ENCODE measurements at places on chromosomes 7 and 10.

DNA sequence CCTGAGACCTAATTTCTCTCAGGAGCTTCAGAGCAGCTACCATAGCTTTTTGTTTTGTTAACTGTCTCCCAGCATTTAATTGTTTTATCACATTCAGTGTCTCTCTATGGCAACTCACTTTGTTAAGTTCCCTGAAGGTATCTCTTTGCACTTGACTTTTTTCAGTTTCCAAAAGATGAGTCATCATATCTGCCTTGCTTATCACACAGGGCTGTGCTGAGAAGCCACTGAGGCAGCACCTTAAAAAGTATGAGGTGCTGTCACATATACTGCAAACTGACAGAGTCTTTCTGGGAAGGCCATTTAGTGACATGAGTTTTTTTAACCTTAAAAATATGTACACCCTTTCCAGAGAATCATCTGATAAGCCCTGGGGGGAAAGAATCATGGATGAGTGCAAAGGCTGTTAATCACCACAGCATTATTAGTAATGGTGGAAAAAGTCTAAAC, 56.8 kb downstream of the PPP1R3C start:
- no peak for DNase-seq

- DNase-seq = no peak
Measured at GRCh38 chr7:155692317-155692716, 47.9 kb downstream of the RBM33 start.

DNA sequence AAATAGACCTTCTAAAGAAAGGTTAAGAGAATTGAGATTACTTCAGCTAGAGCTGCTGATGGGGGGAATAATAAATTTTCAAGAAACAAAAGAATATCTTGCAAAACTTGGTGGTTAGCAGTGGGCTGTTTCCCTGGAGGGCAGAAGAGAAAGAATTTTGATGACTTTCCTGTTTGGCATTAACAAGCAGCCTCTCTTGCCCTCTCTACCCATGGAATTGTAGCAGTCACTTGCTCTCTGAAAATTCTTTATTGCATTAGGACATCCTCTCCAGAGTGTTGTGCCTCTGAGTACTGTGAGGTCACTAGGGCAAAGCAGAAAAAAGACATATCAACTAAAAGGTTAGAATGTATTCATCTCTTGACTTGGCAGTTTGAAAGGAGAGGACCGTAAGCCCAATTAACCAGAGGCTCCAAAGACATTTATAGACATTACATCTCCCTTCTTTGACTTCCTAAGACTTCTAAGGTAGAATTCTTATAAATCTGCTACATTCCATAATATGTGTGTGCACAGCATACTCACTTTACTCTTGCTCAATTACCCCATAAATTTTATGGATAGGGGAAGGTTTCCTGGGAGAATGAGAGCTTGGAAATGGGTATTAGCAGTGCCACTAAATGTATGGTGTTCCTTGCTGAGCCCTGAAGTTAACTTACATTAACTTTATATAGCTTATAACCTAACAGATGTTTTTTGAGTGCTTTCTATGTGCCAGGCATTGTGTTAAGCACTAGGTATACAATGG, 215.3 kb downstream of the KIF20B start:
- no peak for DNase-seq

GRCh38 chr10:76784076-76784475, 853.5 kb downstream of the KCNMA1 start:
- DNase-seq = no peak

DNA sequence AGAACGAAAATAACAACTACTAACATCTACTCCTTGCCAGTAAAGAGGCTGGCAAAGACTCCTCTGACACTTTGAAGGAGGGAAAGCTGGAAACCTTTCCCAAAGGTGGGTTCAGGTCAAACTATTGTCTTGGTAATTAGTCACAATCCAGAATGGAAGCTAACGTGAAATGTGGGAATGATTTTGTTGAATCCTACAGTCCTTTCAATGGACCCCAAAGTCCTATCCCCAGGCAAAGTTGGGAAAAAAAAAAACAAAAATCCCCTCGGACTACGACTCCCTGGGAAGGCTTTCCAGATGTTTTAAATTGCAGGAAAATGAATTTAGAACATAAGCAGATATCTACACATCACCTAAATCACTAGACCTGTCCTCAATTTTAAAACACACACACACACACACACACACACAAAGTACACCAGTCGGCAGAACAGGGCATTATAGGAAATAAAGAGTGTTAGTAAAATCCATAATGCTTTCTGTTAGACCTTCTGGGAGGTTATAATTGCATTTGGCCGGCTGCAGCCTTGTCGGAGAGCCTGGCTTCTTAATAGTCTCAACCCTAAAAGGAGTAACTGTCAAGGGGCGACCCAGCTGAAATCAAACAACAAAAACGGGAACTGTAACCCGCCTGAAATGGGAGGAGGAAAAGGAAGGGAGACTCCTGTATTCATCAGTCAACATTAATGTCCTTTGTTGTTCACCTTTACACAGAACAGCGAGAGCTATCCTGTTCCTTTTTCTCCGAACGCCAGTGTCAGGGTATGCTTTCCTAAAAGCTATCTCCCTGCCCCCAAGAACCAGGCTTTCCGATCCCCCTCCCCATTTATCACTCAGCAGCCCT, 1.5 kb downstream of the DOCK4 start:
- no peak for DNase-seq

Measured in GM04504 (cell line).